ENCODE measurements at places on chromosomes 7 and 10. TPM values are rescaled to one million over a fixed set of nuclear protein-coding genes. Genes with fewer than 3 reads are reported as not detected.

CRTAC1 gene
- 0.37 TPM for total RNA-seq

DNA sequence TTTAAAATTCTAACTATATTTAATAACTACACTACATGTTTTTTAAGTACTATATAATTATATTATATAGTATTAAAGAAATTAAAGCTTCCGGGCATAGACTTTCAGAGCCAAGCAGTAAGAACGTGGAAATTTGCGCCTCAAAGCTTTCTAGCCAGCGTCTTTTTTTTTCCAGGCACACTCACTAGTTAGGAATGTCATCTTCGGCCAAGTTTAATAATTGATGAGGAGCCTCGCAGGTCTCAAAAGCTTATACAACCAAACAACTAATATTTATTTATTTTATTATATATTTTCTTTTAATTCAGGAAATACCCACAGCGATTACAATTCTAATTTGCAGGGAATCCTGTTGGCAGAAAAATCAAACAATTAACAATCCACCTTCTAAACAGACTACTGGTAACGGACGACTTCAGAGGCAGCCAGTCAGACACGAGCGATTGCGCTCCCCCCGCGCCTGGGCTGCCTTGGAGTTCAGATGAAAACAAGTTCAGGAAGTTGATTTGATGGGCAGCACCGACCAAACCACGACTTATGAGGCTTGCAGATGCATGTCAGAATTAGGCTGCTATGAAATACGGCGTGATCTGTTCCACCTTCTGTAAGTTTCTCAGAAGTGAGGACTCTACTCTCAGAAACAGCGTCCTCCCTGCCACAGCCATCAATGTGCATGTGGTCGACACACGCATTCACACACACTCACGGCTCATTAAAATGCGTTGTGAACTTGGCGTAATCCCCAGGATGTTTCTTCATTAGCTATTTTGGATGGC, 431.8 kb upstream of the MGMT start:
- H3K4me1 ChIP-seq: peaks cover 8% of the 10 kb centered on the region
- no peaks in the 10 kb centered on the region for H3K36me3 ChIP-seq
- H3K4me3 ChIP-seq: no peak overlapping the region
- no peak for DNase-seq
- H3K27ac ChIP-seq: no peak overlapping the region

- H3K36me3 ChIP-seq: no peaks in the 10 kb centered on the region
- H3K4me1 ChIP-seq: peaks cover 11% of the 10 kb centered on the region
- no peak for DNase-seq
- H3K27me3 ChIP-seq: peaks cover 6% of the 10 kb centered on the region
Observed at GRCh38 chr10:3516234-3516922, 268.6 kb downstream of the KLF6 start.

- H3K27ac ChIP-seq: peak overlapping the region; percentile 86
- no peaks in the 10 kb centered on the region for H3K36me3 ChIP-seq
- H3K4me1 ChIP-seq: peaks cover 54% of the 10 kb centered on the region
- H3K4me3 ChIP-seq: no peak overlapping the region
- no peak for DNase-seq
- H3K27me3 ChIP-seq: no peaks in the 10 kb centered on the region
Observed at GRCh38 chr7:28623105-28623730, 210.9 kb downstream of the CREB5 start.

GRCh38 chr10:6755781-6756460, 175.8 kb upstream of the PRKCQ start:
- H3K4me3 ChIP-seq: no peak overlapping the region
- no peaks in the 10 kb centered on the region for H3K36me3 ChIP-seq
- no peak for DNase-seq

GPNMB gene
- 139 TPM for total RNA-seq

DNA sequence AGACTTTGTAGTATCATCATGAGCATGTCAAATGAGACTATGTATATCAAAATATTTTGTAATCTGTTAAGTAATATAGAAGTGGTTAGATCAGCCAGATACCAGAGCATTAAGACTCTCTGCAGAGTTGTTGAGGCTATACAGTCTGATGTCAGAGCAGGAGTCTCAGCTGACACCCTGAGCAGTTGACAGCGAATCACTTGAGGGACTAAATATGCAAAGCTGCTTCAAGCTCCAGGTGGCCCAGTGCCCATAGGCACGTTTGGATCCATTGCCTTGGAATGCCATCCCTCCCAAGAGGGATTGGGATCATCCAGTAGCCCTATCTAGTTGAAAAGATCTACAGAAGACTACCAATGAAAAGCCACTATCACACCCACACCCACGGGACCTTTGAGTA, 210.2 kb downstream of the TAX1BP1 start:
- H3K36me3 ChIP-seq: peaks cover 2% of the 10 kb centered on the region
- no peak overlapping the region for H3K27ac ChIP-seq
- no peak overlapping the region for H3K4me3 ChIP-seq
- H3K4me1 ChIP-seq: peaks cover 46% of the 10 kb centered on the region
- no peak for DNase-seq
- no peaks in the 10 kb centered on the region for H3K27me3 ChIP-seq

DNA sequence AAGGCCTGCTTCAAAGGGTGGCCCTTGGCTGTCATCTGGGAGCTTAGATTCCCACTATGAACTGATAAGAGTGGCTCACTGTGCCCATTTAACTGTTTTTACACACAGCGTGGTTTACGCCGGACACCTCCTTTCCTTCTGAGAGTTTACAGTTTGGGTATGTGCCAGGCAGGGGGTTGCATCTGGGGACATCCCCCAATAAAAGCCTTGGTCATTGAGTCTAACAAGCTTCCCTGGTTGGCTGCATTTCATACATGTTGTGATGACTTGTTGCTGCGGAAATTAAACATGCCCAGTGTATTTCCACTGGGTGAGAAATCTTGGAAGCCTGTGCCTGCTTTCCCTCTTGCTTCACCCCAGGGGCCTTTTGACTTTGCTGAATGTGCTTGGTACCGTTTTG, 264.1 kb upstream of the NPY start:
- peaks cover 6% of the 10 kb centered on the region for H3K27me3 ChIP-seq
- DNase-seq: no peak
- H3K36me3 ChIP-seq: no peaks in the 10 kb centered on the region
- H3K4me3 ChIP-seq: no peak overlapping the region
- H3K27ac ChIP-seq: no peak overlapping the region

GRCh38 chr10:106830471-106830870, 334.0 kb downstream of the SORCS1 start:
- no peak for DNase-seq
- H3K36me3 ChIP-seq: no peaks in the 10 kb centered on the region
- no peak overlapping the region for H3K4me3 ChIP-seq
- H3K27me3 ChIP-seq: no peaks in the 10 kb centered on the region
- H3K4me1 ChIP-seq: peaks cover 8% of the 10 kb centered on the region
- H3K27ac ChIP-seq: no peak overlapping the region

DNA sequence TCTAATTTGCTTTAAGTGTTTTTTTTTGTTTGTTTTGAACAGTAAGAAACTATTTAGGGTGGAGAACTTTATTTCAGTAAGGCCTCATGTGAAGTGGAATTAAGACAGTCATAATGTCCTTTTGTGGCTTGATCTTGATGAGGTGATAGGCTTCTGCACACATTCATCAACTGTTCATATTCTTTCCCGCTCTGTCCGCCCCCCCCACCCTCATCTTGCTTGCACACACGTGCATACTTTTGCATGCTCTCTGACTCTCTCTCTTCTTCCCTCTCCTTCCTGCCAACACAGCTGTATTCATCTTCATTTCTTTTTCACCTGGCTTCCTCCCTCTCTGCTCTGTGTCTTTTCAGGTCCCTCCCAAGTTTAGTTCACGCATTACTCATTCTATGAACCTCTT, 429.6 kb downstream of the AUTS2 start:
- H3K27me3 ChIP-seq: no peaks in the 10 kb centered on the region
- no peak overlapping the region for H3K4me3 ChIP-seq
- no peak overlapping the region for H3K27ac ChIP-seq
- no peak for DNase-seq
- peaks cover 1% of the 10 kb centered on the region for H3K36me3 ChIP-seq

GRCh38 chr10:62811159-62811875, 4.8 kb downstream of the EGR2 start:
- H3K27me3 ChIP-seq: no peaks in the 10 kb centered on the region
- H3K36me3 ChIP-seq: peaks cover 7% of the 10 kb centered on the region
- DNase-seq: no peak

PCLO gene
- 1.3 TPM for total RNA-seq

DNA sequence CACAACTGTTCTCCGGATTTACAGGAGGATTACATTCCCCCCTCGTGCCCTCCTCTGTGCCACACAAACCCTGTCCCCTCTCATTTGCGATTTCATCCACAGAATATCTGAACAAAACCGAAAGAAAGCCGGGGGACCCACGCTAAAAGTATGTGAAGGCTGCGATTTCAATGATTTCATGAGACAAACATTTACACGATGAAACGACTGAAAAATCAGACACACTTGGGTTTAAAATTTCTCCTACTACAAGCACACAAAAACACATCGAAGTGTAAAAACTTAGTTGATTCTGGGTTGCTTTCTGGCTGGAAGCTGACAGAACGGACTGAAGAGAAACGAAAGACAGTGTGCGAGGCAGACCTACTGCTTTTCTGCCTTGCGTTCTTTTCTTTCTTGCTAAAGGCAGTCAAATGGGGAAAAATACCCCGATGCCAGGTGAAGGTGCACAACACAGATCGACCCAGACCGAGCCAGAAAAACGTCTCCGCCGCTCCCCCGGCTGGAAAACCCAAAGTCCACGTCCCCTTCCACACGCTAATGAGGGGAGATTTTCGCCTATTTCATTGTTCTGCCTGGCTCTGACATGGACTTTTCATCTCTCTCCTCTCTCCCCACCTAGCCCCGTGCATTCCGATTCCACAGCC, 1.2 kb downstream of the HIPK2 start:
- peaks cover 52% of the 10 kb centered on the region for H3K4me1 ChIP-seq
- H3K27ac ChIP-seq: peak overlapping the region; percentile 99
- peaks cover 2% of the 10 kb centered on the region for H3K36me3 ChIP-seq
- DNase-seq: no peak

- H3K36me3 ChIP-seq: no peaks in the 10 kb centered on the region
- peaks cover 23% of the 10 kb centered on the region for H3K27me3 ChIP-seq
- no peak overlapping the region for H3K27ac ChIP-seq
- no peak overlapping the region for H3K4me3 ChIP-seq
- peak; percentile 50 for DNase-seq
Observed at GRCh38 chr10:101563497-101564040, 24.5 kb downstream of the POLL start.

PSD gene
- 3.0 TPM for total RNA-seq

HOXA1 gene
- total RNA-seq: 2.7 TPM

DNA sequence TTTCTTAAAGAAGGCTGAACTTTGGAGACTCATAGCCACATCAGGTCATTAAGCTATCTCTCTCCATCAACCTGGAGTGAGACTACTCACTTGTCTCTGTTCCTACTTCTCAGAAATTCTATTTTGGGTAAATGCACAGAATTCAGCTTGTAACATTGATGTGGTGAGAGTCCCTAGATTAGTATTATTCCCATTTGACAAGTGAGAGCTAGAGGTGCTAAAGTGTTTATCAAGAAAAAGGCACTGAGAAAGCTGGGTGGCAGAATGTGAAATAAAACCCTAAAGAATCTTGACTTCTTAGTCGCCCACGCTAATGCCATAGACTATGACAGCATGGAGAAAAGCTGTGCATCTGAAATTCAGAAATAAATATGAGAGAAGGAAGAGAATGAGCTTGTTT, 73.4 kb upstream of the PDCD4 start:
- no peak for DNase-seq
- peaks cover 3% of the 10 kb centered on the region for H3K36me3 ChIP-seq
- H3K27ac ChIP-seq: no peak overlapping the region
- H3K4me1 ChIP-seq: peaks cover 33% of the 10 kb centered on the region

DNA sequence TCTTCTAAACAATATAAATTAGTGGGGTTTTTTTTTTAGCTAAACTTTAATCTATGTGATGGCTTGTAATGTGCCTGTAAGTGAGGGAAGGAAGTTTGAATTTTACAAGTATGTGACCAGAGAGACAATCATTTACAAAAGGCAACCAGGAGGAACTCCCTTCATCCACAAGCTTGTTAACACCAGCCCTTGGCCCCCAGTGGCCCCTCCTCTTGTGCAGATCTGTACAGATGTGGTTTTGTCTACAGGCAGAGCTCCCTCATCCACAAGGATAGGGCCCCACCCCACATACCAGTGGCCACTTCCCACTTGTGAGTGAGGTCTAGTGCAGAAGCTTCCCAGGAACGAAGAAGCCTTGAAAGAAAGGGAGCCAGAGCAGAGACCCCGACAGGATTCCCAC, 234.1 kb upstream of the KMT2E start:
- DNase-seq: no peak
- no peaks in the 10 kb centered on the region for H3K36me3 ChIP-seq
- H3K4me3 ChIP-seq: no peak overlapping the region

ZNF786 gene
- 7.2 TPM for total RNA-seq

- DNase-seq: no peak
- H3K27ac ChIP-seq: no peak overlapping the region
- no peaks in the 10 kb centered on the region for H3K27me3 ChIP-seq
- H3K36me3 ChIP-seq: peaks cover 5% of the 10 kb centered on the region
- no peak overlapping the region for H3K4me3 ChIP-seq
Observed at GRCh38 chr10:51034769-51035168, 39.5 kb upstream of the PRKG1 start.

- H3K36me3 ChIP-seq: peaks cover 14% of the 10 kb centered on the region
- H3K27me3 ChIP-seq: no peaks in the 10 kb centered on the region
- no peak overlapping the region for H3K27ac ChIP-seq
- H3K4me1 ChIP-seq: peaks cover 38% of the 10 kb centered on the region
- H3K4me3 ChIP-seq: no peak overlapping the region
Observed at GRCh38 chr7:73702665-73703064, 16.8 kb downstream of the STX1A start.

CDK5 gene
- total RNA-seq: 25.4 TPM

GRCh38 chr10:92991513-92991912, 69.1 kb upstream of the CYP26C1 start:
- no peak overlapping the region for H3K4me3 ChIP-seq
- peaks cover 20% of the 10 kb centered on the region for H3K4me1 ChIP-seq
- H3K36me3 ChIP-seq: peaks cover 2% of the 10 kb centered on the region
- DNase-seq: no peak
- H3K27ac ChIP-seq: no peak overlapping the region
- H3K27me3 ChIP-seq: no peaks in the 10 kb centered on the region

CYP2C9 gene
- total RNA-seq: not detected

DNA sequence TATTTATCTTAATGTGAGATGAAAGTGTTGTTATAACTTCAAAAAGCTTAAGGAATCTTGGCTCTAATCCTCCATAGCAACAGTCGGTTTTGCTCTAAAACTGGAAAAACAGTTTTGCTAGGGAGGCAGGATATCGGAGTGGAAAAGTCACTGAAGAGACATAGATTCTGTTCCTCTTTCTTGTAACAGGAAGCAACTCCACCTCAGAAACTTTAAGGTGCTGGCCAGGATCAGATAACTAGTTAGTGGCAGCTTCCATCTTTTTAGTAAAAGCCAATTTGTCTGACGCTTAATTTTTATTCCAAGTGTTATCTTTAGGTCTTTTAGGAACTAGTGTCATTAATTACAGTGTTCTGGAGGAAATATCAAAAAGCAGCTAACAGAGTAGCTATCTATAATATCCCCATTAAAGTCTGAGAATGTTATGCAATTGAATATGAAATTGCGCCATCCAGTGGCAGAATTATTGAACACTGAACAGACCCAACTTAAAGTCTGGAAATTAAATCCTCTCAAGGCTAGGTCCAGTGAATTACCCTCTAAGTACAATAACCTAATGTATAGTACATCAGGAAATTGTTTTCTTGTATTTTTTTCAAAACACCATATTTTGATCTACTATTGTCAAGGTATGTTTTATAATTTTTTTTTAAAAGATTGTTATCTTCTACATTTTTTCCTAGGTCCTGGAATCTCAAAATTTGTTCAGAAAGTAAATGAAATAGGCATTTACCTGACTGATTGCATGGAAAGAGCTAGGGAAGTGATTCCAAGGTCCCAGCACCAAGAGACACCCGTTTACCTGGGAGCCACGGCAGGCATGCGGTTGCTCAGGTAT, 65.9 kb upstream of the CC2D2B start:
- peaks cover 6% of the 10 kb centered on the region for H3K4me1 ChIP-seq
- no peak for DNase-seq
- H3K27ac ChIP-seq: peak overlapping the region; percentile 45
- H3K36me3 ChIP-seq: no peaks in the 10 kb centered on the region
- H3K4me3 ChIP-seq: no peak overlapping the region

Data from chondrocyte (in vitro differentiated cells).